ENCODE measurements at places on chromosomes 2 and 18.

GRCh38 chr2:71474116-71474743 is 20.9 kb downstream of the DYSF start:
- no peak overlapping the region for H3K4me3 ChIP-seq
- DNase-seq: no peak
- no peak overlapping the region for H3K27ac ChIP-seq
- no peaks in the 10 kb centered on the region for H3K36me3 ChIP-seq

DNA sequence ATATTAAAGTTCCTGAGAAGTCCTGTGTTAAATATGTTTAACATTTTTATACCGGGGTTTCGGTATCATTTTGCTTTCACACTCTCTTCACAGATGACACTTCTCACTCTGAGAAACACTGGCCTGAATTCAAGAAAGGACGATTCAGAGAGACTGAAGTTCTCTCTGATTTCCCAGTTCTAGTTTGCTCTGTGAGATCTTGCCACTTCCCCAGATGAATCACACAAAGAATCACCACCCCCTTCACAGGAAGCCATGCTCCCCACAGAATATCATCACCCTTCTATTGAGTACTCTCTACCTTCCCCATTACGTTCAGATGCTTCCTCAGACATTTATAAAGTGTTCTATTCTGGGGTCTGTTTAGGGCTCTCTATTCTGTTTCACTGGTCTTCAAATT is 16.1 kb upstream of the CD207 start:
- no peak overlapping the region for H3K27ac ChIP-seq
- H3K36me3 ChIP-seq: no peaks in the 10 kb centered on the region
- no peak for DNase-seq
- no peak overlapping the region for H3K4me3 ChIP-seq
- no peaks in the 10 kb centered on the region for H3K4me1 ChIP-seq

DNA sequence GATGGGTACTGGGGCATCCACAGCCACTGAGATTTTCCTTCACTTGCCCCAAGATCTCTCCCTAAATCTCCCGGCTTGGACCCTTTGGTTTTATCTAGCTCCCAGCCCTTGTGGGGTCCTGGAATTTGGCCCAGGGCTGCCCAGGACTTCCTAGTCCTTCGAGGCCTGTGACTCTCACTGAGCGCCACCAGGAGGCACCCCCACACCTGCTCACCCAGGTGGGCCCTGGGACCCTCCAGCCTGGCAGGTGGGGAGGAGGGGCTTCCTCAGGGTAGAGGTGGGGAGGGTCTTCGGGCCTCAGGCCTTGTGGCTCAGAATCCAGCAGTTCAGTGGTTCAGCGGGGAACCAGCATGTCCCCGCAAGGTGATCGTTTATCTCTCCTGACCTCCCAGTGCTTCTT is 11.9 kb upstream of the PRSS56 start:
- H3K4me3 ChIP-seq: no peak overlapping the region
- H3K4me1 ChIP-seq: peaks cover 5% of the 10 kb centered on the region
- DNase-seq: no peak
- no peak overlapping the region for H3K27ac ChIP-seq
- peaks cover 9% of the 10 kb centered on the region for H3K27me3 ChIP-seq
- no peaks in the 10 kb centered on the region for H3K36me3 ChIP-seq

- H3K36me3 ChIP-seq: no peaks in the 10 kb centered on the region
- H3K27me3 ChIP-seq: no peaks in the 10 kb centered on the region
- no peak for DNase-seq
- no peak overlapping the region for H3K4me3 ChIP-seq
These were observed 19.3 kb downstream of the CXCR2 start for GRCh38 chr2:218145124-218145523.

Data from esophagus squamous epithelium (tissue), 5 donors.